Activated naive CD4-positive, alpha-beta T cell (primary cell): ENCODE measurements at places on chromosomes 1 and 21.

GRCh38 chr1:61496501-61496900 is 228.4 kb downstream of the TM2D1 start:
- DNase-seq: no peak

GRCh38 chr1:235012436-235013210 is 116.0 kb downstream of the TOMM20 start:
- DNase-seq: no peak

GRCh38 chr1:233300326-233300725 is 4.8 kb upstream of the PCNX2 start:
- DNase-seq: no peak

DNA sequence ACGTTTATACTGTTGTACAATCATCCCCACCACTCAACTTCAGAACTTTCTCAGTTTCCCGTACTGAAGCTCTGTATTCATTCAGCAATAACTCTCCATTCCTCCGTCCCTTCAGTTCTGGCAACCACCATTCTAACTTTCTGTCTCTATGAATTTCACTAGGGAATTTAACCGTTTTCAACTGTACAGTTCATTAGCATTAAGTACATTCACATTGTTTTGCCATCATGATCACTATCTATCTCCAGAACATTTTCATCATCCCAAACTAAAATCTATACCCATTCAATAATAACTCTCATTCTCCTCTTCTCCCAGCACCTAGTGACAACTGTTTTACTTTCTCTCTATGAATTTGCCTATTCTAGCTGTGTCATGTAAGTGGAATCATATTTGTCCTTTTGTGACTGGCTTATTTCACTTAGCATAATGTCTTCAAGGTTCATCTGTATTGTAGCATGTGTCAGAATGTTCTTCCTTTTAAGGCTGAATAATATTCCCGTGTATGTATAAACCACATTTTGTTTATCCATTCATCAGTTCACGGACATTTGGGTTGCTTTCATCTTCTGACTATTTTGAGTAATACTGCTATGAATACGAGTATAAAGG is 75.0 kb downstream of the CEP350 start:
- DNase-seq: no peak

DNA sequence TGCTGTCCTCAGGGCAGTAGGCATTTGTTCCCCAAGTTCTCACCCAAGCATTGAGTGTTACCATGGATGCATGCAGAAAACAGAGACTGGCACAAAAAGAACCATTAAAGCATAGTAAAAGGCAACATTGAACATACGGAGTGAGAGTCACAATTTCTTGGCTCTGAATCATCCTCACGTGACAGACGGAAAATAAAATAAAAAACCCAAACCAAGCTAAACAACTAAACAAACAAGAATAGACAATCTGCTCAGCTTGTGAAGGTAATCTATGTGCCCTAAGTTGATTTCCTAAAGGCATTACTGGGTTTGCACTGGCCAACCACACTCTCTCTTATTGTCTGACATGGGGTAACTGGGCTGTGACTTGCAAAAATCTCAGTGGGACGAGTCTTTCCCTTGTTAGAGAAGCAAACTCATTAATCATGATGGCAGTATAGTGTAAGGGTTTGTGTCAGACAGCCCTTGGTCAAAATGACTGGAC is 306.0 kb downstream of the ASTN1 start:
- DNase-seq: no peak

- no peak for DNase-seq
Measured at GRCh38 chr1:108121358-108122143, 78.6 kb downstream of the SLC25A24 start.

- DNase-seq: no peak
Measured at GRCh38 chr1:44616284-44616990, 57.8 kb downstream of the TMEM53 start.

DNA sequence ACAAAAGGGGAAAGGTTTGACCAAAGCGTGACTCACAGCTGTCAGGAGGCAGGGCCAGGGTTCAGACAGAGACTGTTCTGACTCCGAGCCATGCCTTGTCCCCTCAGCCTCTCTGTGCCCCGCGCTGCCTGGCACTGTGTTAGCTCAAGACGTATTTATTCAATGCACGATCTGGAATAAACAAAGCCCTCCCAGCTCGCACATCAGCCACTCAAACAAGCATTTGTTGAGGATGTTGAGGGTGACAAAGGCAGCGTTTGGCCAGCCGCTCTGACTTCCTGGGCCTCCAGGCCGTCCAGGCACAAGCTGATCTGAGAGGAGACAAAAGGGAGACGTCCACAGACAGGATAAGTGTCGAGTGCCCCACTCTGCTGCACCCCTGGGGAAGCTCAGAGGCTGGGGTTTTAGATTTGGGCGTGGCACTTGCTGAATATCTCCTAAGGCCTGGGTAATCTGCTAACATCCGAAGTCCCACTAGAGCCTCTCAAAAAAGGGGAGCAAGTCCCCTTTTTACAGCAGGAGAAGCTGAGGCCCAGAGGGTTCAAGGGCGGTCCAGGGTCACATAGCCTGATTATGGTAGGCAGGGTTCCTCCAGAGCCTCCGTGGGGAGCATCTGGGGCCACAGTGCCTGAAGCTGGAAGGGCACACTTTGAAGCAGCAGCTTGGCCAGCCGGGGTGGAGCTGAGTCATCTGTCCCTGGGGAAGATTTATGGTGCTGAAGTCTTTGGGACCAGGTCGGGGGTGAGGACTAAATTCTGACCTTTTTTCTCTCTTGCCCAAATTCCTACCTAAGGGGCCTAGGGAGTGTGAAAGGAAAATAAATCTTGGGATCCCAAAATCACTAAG is 95.9 kb downstream of the SPSB1 start:
- DNase-seq: no peak
